ENCODE measurements at places on chromosomes 12 and 14.

DNA sequence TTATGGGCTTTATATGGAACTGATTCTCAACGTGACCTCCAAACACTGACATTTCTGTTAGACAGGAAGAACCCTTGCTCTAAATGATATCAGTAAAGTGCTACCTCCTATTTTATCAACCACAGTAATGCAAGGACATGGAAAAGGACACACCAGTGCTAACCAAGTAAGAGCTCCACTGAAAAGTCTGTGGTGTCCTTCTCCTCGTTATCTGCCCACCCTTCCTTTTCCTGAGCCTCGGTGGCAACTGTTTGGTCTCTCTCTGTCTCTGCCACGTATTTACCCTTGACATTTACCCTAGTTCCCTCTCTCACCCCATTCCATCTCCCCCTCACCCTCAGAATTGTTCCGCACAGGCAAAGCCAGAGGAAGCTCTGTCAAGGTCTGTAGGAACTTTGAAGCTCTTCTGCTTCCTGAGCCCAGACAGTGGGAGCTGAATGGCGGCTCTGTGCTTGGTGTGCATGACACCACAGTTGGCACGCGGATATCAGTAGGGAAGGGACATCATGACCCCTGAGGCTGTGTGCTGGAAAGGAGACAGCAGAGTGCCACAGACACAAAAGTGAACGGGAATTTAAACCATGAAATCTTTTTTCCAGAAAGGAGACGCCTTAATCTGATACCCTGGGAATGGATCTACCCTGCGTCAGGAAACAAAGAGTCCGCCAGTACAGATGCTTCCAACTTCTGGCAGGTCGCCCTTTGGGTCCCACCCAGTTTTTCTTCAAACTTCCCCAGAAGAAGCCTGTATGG is 50.8 kb downstream of the NTN4 start:
- no peak for DNase-seq

DNA sequence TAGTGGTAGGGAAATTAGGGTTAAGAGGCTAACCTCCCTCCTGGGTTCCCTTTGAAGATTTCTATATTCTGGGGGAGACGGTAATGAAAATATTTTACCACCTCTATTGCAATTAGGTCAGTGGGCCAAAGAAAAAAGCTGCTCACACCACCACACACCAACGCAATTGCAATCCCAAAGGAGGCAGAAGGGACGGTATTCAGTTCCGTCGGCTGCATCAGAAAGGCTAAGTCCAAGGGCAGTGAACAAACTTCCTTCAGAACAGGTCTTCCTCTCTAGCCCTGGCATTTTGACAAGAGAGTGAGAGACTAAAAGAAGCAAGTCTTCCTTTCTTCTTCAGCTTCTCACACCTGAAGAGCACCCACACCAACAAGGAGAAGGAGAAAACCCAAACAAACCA is 51.2 kb downstream of the OTX2 start:
- no peak for DNase-seq

DNA sequence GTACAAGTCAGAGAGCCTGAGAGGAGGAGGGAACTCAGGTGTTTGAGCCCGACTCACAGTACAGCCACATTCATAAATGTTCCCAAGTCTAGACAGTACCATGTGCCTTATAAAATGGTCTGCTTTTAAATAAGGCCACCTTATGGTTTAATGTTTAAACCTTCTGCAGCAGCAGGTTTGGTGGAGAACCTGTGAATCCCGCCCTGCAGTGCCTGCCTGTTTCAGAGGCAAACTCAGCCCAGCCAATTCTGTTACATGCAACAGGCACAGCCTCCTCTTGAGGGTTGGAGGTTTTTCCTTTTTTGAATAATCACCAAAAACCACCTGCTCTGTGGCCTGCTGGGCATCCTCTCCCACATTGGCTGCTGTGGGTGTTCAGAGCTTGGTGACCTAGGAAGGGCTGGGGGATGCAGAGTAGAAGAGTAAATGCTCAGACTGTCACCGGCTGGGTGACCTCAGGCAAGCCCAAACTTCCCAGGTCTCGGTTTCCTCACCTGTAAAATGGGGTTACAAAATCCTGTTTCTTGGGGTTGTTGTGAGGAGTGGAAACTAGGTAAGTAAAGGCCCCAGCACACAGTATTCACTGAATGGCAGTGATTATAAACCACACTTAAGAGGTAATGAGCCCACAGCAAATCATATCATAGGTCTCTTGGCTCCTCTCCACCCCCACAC is 28.0 kb downstream of the NUAK1 start:
- DNase-seq = no peak

DNA sequence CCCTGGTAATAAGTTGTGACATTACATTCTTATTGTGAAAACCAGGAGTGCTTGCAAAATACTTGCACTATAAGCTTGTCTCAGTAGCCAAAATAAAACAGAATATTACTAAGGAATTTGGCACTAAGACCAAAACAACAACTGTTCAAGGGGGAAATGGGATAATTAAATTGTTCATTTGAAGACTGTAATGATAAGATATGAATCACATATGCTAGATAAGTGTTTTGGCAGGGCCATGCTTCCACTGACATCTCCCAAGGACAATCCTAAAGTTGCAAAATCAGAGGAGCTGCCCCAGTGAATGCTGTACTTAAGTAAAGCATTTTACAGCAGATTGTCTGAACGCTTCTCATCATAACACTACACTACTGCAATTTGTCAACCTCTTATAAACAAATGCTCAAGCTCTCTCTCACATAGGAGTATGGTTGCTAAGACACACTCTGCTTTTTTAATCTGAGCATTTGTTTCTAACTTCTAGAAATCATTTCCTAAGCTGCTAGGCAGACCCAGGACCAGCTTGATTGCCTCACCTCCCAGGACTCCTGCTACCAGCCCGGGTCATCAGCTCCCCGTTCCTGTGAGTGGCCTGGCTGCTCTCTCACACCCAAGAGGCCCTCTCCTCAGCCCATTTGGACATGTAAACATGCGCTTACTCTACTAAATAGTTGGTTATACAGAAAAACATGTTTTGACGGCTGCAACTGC is 191.5 kb downstream of the PAX9 start:
- no peak for DNase-seq

- no peak for DNase-seq
Measured at GRCh38 chr12:2548081-2548480, 246.7 kb upstream of the FKBP4 start.

GRCh38 chr14:105647784-105648608 is 121.6 kb downstream of the TMEM121 start:
- no peak for DNase-seq

DNA sequence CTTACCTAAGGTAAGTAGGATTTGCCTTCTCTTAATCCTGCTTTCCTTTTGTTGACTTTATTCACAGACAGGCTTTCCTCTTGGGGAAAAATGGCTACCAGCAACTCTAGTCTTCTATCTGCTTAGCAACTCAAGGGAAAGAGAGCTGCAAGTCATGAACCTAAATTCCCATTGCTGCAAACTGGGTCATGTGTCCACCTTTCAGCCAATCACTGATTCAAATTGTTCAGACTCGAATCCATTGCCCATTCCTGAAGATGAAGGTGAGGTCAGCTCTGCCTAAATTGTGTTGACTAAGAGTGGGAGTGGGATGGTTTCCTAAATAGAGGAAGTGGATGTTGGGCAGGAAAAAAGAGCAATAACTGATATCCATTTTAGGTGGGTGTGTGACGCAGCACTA is 7.7 kb downstream of the FBXW8 start:
- no peak for DNase-seq

DNA sequence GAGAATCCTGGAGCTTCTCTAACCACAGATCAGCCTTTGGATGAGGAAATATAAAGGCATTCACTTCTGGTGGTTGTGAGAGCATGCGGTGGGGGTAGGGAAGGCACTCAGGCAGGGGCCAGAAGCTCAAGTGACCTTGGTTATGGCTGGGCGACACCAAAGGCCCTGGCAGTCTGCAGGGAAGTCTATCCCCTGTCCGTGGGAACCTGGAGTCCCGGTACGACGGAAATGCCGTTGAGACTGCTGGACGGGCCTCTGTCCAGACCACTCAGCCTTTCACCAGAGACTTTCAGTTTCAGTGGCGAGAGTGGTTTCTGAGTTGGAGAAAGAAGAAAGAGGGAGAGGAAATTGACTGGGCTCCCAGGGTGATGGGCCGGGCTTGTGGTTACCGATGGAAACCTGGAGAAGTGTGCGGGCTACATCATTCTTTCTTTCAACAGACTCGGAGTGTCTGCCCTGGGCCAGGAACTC is 20.9 kb downstream of the ISCA2 start:
- no peak for DNase-seq

DNA sequence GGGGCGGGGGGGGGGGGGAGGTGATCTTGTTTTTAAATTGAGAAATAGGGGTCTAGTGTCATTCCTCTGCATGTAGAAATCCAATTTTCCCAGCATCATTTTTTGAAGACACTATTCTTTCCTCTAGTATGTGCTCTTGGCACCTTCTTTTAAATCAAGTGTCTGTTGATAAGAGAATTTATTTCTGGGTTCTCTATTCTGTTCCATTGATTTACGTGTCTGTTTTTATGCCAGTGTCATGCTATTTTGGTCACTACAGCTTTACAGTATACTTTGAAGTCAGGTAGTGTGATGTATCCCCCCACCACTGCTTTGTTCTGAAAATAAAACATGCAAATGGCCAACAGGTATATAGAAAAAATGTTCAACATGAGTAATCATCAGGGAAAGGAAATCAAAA is 252.7 kb downstream of the MED13L start:
- no peak for DNase-seq

GRCh38 chr14:74945261-74945851 is 10.0 kb downstream of the PGF start:
- DNase-seq = no peak

DNA sequence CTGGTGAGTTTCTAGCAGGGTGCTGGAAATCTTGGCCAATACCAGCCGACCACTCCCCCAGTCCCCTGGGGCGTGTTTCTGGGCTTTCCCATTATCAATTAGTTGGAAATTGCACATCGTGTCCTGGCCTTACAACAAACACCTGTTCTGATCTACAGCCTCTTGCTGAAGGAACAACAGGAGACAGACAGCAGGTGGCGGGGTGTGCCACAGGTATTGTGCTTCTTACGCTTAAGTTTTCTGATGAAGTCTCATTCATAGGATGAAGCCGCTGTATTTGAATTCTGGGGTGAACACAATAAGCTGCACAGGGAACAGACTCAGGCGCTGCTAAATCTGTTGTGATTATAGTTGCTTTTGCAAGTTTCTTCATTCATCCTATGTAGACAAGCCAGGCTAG is 703 bp downstream of the HIGD1C start:
- DNase-seq = no peak

GRCh38 chr12:50251619-50252252 is 31.6 kb downstream of the LIMA1 start:
- no peak for DNase-seq

- peak; percentile 85 for DNase-seq
Measured at GRCh38 chr12:75892731-75893408, 138.7 kb downstream of the PHLDA1 start.

DNA sequence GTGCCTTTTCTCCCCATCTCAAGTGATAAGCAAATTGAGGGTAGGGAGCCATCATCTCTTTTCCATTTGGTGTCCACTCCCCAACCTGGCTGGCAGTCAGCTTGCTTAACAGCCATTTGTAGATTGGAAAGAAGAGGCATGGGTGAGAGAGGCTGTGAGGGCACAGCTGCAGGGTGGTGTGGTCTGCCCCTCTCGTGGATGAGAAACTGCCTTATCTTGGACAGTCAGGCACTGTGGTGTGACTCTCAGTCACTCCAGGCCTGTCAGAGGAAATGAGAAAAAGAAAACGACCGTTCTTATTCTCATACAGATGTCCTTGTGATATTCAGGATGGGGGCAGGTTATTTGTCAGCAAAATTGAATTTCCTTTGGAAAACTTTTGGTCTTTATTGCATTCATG is 65.1 kb upstream of the SRSF5 start:
- DNase-seq = peak; percentile 80

DNA sequence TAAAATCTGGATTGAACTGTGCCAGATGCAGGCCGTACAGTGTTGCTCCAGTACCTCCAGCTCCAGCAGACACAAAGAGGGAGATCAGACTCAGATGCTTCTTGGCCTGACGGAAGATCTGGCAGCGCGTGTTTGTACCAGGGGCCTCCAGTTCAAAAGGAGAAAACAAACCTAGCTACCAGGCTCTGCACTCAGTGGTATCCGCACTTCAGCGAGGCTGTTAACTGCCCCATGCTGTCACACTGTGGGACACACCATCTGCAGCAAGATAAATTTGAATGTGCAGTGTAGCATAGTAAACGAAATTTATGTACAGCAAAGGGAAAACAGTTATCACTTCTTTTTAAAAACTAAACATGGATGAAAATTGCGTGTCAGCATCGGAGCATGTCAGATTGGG is 5.1 kb downstream of the DYNC1H1 start:
- no peak for DNase-seq

DNA sequence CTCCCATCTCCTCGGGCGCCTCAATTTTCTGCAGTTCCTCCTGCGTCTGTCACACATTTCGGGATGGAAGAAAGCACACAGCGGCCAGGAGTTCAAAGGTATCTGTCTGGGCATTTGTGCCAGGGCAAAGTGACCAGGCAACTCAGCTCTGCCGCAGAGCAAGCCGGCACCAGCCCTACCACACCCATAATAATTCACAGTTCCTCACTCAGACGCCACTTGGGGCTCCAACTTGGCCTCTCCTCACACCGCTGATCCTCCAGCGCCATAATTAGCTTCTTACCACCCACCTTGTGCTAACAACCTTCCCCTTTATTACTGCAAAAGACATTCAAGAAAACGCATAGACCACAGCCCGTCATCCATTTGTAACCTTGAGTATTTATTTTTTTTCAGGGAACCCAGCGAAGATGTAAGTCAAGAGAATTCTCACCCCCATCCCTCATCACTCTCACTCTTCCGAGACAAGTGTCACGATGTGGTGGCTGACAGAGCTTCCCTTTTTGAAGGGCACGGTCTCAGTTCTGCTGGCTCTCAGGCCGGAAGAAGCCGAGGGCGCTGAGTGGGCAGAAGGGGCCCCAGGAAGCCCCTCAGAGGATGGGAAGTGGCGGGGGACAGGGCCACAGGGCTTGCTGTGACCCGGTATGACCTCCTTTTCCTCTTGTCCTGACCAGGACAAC is 25.2 kb upstream of the NCOR2 start:
- no peak for DNase-seq

DNA sequence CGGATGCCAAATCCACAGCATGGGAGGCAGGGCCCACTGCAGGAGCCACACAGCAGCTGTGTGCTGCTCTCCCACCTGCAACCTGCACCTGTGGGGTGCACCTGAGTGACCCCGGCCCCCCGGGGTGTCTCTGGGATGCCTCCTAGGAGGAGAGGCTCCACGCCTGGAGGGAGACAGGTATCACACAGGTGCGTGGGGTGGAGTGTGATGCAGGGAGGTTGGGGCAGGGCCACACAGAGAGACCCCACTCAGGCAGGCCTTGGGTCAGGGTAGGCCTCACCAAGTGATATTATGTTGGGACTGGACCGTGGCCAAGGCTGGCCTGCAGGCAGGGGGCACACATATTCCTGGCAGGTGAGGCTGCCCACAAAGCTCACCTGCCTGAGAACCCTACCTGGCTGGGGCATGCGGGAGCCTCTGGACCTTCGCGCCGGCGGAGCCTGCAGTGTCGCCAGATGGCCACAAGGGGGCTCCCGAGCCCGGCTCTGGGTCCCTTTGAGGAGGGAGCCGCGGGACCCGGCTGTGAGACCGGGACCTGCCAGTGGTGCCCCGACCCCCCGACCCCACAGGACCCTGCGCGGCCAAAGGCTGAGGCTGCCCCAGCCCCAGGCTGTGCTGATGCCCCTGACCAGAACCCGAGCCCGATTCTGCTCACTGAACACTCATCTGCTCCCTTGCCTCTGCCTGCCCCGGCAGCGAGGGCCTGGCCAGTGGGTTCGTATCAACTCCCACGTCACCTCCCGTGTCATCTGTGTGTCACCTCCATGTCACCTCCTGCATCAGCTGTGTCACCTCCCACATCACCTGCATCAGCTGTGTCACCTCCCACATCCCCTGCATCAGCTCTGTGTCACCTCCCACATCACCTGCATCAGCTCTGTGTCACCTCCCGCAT is 11.4 kb downstream of the TMEM121 start:
- no peak for DNase-seq
